Hematopoietic multipotent progenitor cell (in vitro differentiated cells): ENCODE measurements at places on chromosomes 4 and X.

DNA sequence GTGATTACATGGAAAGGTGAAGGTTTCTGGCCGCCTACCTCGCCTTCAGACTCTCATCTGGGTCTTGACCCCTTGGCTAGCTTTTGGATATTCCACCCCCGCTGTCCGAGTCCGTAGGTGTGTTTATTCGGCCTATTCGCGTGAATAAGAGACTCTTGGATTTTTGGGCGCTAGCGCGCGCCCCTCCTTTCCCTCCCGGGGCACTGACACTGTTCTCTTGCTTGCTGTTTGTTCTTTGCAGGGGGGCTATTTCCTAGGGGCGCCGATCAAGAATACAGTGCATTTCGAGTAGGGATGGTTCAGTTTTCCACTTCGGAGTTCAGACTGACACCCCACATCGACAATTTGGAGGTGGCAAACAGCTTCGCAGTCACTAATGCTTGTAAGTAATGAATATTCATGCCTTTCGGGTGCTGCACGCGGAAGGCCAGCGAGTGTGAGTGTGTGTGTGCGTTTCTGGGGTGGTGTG is 932 bp downstream of the GRIA2 start:
- DNase-seq, result no peak

DNA sequence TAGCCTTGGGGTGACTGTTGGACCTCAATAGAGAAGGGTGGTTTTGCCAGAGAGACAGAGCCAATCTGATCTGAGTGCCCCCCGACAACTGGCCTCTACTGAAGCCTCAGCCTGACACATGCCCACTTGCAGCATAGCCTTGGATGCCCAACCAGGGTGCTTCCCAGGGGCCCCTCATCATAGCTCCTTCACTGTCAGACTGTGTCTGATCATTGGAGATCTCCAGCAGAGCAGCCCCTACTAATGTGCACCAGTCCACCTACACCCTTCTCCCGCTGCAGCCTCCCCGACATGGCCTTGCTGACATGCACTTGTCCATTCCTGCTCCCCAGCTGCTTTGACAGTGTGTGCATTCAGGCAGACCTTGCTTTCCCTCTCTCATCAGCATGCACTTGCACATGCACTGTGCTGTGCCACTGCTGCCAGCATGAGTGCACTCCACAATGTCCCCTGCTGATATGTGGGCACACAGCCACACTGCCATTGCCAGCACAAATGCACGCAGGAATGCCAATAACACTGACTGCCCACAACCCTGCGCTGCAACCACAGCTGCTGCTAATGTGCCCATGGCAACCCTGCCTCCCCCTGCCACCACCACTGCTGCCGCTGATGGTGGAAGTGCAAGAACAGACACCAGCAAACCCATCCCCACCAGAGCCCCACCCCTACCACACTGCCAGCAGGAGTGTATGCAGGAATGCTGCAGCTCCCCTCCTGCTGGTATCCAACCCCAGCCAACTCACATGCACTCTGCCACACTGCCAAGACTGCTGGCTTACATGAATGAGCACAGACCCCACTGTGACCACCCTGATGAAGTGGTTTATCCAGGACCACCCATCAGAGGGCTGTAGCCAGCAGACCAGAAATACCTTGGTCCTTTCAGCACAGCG is 68.1 kb upstream of the ZMAT1 start:
- DNase-seq, result no peak

DNA sequence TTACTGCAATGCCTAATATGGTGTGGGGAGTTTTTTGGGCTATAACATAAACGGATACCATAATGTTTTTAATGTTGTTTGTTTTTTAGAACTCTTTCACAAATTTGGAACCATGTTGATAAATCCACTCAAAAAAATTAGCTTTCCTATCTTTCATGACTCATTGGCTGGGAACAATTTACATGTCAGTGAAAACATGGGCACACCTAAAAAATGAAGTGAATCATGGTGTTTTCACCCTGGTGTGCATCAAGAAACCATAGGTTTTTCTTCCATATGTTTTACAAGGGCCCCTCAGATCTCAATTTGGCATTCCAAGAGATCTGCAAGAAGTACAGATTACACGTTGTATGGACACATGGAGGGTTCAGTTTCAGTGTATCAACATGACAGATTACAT is 207.1 kb downstream of the NWD2 start:
- no peak for DNase-seq

DNA sequence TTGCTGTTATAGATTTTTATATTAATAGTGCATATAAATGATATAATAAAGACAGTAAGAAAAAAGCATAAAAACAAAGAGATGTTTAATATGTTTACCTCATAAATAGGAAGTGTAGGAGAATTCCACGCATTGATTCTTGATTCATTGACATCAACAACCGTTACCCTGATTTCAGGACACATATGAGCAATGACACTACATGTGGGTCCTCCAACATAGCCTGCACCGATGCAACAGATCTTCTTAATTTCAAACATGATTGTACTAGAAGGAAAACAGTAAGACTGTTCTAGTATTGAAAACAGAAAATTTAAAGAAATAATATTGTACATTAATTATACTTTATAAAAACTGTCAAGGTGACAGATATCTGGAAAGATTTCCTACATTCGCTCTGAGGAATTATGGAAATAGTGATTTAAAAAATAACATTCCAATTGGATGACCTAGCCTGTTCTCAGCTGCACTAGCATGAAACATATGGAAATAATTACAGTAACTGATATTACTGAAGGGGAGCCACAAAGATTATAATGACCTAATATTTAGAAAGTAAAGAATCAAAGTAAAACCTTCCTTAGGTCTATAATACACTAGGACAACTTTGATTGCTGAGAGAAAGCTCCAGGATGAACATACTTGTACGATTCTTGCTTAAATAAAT is 5.9 kb downstream of the UGDH start:
- DNase-seq, result no peak

DNA sequence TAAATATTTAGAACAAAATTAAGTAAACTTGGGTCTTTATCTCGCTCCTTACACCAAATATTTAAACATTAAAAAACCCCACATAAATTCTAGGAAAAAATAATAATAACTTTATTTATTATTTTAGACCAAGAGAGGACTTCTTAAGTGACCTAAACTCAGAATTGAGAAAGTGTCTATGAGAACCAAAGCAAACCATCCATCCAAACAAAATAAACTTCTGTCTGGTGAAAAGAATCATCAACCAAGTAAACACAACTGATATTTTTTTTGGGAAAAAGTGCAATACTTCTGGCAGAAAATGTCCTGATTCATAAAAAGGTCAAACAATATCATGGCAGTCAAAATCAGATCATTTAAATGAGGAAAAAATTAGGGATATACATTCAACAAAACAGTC is 533.0 kb downstream of the SPRY1 start:
- no peak for DNase-seq

- no peak for DNase-seq
These were observed 30.6 kb downstream of the GYG2 start for GRCh38 chrX:2859197-2859797.

GRCh38 chr4:80382090-80382832 is 46.7 kb downstream of the CFAP299 start:
- DNase-seq, result no peak
